Neural cell (in vitro differentiated cells): ENCODE measurements at places on chromosomes 5 and 9. TPM values are rescaled to one million over a fixed set of nuclear protein-coding genes. Genes with fewer than 3 reads are reported as not detected.

The CHD1 gene
- 62.7 and 64.5 TPM in 2 replicates for polyA plus RNA-seq

The LCN12 gene
- 2.9 TPM in 1 of 2 replicates, not detected in the other for polyA plus RNA-seq

The SHB gene
- polyA plus RNA-seq = 17.5 and 19.4 TPM in 2 replicates

The MAML1 gene
- polyA plus RNA-seq = 6.8 and 8.4 TPM in 2 replicates

The CARTPT gene
- 0.71 TPM in 1 of 2 replicates, not detected in the other for polyA plus RNA-seq

The SLC45A2 gene
- polyA plus RNA-seq = 1.2 and 6.2 TPM in 2 replicates
